CD4-positive, alpha-beta T cell treated with Interleukin-6 for 4 hours (primary cell): ENCODE measurements at places on chromosomes 2 and 18.
A peak's percentile ranks its signal among the peaks of the same experiment; 100 is the strongest.

DNA sequence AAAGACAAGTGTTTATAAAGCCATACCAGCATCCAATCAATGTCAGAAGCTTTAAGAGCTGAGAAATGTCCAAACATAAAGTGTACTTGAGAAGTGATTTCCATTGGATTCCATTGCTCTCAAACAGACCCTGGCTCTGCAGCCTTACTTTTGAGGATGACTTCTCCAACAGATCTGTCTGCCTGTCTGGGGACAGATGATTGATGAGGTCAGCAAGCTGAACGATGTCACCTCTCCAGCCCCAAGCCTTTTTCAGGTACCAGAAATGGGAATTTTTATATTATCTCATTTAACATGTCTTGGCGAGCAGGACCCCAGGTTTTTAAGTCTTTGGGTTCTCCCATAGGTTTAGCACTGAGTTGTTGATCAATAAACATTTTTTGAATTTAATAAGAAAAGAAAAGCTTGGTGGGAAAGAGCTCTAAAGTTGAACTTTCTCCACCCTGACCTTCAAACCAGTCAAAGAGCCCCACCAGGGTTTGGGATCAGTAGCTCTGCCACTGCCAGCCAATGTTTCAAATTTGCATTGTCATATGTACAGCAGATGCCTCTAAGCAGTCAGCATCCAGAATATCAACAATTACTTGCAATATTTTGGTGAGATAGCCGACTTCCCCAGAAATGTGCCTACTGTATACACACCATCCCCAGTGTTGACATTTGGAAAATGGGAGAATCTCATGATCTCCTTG, 22.5 kb downstream of the PTPN18 start:
- no peak for DNase-seq

DNA sequence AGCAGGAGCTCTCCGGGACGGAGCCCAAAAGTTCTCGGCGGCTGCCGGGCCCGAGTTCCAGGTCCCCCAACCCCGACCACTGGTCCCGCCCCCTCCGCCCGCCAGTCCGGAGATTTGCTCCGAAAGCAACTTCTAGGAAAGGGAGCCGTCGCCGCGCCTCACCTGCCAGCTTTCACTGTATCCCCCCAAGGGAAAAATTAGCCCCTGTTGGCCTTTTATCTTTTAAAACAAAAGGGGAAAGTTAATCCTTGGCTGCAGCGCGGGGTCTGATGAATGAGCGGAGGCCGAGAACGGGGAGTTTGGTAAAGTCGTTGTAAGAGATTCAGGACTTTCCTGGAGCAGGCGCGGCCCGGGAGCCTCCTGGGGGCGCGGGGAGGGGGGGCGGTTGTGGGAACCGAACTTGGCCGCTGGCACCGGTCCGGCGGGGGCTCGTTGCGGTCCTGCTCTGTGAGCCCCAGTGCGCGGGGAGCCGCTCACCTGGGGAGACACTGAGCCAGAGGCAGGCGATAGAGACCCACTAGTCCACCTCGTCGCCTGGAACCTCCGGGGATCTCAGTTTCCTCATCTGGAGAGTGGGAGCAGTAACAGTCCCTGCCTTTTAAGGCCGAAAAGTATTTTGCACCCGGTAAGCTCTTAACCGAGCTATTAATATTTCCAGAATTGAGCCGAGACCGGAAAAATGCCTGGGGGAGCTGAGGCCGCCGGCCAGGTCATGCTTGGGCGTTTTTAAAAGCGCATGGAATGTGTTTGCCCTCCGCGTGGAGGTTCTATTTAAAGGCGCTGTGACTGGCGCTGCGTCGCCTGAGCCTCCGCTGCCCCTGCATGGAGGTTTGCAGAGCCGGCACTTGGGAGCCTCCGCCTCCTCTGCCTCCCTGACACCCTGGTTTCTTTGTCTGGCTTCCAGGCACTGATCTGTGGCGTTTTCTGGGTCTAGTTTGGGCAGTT, 1.1 kb downstream of the EFHD1 start:
- no peak for DNase-seq

DNA sequence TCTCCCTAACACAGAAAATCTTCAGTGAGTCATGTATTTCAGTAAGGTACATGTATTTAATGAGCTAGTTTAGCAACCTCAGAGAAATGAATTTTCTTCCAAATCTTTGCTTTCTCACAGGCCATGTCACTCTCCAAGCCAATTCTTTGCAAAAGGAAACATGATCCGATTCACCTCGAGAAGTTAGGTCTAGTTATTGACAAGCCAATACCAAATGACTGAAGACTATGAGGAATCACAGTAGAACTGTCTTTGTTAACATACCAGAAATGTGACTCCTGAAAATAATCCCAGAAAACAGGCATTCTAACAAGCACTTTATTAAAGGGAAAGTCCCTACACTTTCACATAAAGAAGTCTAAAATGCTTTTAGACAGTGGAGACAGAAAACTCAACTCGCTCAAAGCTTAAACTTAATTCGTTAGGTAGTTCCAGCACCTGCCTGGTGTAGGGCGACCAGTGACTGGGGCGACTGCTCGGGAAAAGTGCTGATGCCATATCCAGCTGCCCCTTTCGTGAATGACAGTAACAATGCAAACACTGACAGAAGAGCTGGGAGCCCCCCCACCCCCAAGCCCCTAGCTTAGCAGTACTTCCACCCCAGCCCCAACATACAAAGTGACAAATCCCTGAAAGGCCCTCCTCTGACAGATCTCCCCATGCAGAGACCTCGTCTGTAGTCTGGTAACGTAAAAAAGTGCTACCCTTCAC, 1.8 kb downstream of the MEMO1 start:
- no peak for DNase-seq

GRCh38 chr2:10845640-10846039, 33.1 kb upstream of the PDIA6 start:
- DNase-seq = no peak

DNA sequence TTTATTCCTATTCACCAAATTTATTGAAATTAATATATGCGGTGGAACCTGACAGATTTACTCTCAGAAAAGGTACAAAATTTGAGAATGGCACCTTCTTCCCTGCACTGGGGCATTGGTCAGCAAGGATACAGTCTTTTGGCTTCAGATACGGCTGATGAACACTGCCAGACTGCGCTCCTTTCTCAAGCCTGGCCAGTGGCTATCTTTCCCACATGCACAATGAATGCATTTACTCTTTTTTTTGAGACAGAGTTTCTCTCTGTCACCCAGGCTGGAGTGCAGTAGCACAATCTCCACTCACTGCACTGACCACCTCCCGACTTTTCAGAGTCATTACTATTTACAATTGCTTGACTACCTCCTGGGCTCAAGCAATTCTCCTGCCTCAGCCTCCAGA, 61.6 kb downstream of the MOB4 start:
- no peak for DNase-seq

GRCh38 chr2:62055724-62056336, 140.1 kb upstream of the B3GNT2 start:
- DNase-seq = no peak

DNA sequence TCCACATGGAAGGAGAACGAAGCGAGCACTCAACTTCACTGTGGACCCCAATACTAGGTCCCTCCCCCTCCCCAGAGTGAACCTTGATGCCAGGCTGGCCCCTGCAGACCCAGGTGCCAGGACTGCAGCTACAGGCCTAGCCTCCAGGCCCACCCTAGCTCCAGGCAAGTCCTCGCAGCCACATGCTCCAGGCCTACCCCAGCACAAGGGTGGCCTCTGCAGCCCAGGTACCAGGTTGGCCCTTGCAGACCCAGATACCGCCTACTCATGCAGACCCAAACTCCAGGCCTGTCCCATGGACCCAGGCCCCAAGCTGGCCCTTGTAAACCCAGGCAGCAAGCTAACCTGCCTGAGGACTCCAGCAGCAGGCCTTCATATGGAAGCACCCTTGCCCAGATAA, 44.2 kb downstream of the KCNG2 start:
- DNase-seq = no peak

GRCh38 chr18:47513614-47514013, 262.2 kb upstream of the SKOR2 start:
- DNase-seq = no peak

DNA sequence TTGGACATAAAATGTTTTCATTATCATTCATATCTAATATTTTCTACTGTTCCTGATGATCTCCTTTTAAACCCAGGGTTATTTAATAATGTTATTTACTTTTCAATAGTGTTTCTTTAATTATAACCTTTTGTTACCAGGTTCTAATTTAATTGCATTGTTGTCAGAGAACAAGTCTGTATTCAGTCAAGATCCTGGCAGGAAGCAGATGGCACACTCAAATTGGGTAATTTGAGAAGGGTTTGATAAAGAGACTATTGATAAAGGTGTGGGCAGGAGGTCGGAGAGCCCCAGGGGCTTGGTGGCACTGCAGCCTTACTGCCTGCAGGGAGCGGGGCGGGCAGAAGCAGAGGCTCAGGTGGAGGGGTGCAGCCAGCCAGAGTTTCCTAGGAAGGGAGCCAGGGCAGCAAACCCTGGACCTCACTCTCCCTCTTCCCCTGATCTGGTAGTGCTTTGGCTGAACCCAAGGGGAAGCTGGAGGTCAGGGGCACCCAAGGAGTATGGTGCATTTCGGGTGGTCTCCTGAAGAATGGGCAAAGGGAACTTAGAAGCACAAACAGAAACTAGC, 2.3 kb upstream of the KIF1A start:
- DNase-seq = no peak

- peak; percentile 48 for DNase-seq
These were observed 774 bp upstream of the FZD7 start for GRCh38 chr2:202032846-202033316.

GRCh38 chr2:42089340-42089925, 41.6 kb downstream of the PKDCC start:
- peak; percentile 49 for DNase-seq

DNA sequence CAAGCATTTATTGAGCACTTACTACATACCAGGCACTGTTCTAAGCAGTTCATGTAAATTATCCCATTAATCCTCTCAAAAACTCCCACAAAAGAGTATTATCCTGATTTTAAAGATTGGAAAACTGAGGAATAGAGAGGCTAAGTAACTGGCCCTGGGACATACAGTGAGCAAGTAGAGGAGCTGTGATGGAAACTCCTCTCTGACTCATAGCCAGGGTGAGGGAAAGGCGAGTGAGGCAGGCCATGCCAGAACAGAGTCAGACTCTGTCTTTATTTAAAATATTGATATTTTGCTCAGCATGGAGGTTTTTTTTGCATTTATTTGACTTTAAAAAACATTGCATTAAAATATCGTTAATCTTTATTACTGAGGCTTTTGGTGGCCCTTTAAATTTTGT, 208.0 kb downstream of the LOXHD1 start:
- no peak for DNase-seq

GRCh38 chr2:80195034-80195433, 109.5 kb downstream of the LRRTM1 start:
- DNase-seq = no peak

GRCh38 chr2:134137182-134137611, 116.7 kb upstream of the MGAT5 start:
- no peak for DNase-seq

- DNase-seq = no peak
These were observed 144.8 kb upstream of the GPC1 start for GRCh38 chr2:240290432-240291336.

GRCh38 chr2:171174075-171174474, 13.4 kb upstream of the TLK1 start:
- DNase-seq = no peak

DNA sequence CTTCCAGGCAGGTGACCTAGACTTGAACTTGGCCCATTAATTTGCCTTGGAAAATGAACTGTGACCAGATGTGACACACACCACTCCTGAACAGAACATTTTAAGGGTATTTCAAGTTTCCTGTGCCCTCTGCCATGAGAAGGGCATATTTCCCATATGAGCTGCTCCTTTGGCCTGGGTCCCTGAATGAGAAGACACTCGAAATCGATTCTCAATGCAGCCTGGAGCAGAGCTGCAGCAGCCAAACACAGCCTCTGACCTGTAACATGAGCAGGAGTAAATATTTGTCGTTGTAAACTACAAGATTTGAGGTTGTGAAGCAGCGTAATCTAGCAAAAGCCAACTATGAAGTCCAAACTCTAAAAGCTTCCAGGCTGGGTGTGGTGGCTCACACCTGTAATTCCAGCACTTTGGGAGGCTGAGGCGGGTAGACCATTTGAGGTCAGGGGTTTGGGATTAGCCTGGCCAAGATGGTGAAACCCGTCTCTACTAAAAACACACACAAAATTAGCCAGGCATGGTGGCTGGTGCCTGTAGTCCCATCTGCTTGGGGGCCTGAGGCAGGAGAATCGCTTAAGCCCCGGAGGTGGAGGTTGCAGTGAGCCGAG, 30.1 kb upstream of the SOS1 start:
- DNase-seq = no peak

DNA sequence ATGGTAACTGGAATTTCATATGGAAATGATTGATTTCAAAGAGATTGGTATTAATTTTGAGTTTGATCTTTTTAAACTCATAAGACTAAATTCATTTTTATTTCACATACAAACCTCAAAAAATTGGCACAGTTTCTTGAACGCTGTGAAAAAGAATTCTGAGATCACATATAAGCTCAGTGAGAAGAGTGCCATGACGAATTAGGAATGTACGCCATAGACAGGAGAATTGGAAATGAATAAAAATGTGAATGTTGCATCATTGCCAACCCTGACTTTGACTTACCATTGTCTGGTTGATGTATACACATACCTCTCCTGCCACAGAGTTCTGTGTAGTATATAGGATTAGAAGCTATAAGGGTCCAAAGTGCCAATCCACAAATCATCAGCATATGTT, 290.4 kb upstream of the ZC3H15 start:
- DNase-seq = no peak

DNA sequence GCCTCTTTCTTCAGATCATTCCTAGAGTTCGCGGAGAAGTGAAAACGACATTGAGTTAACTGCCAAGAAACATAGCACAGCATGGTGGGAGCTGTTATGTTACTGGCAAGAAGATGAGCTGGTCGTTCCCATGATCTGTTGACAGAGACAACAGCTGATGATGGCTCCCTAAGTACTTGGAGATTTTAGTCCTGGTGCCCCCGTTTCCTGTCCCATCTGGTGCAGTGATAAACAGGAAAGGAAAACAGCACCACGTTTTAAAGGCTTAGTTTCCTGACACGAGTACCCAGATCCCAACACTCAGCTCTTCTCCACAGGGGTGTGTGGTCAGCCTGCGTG, 56.4 kb upstream of the KCNG2 start:
- no peak for DNase-seq

GRCh38 chr2:46846536-46846935, 69.1 kb downstream of the MCFD2 start:
- DNase-seq = no peak

GRCh38 chr18:69956057-69956456, 8.4 kb upstream of the CD226 start:
- DNase-seq = peak; percentile 40
